COLO829 (cell line): ENCODE measurements at places on chromosomes 5 and 9.

DNA sequence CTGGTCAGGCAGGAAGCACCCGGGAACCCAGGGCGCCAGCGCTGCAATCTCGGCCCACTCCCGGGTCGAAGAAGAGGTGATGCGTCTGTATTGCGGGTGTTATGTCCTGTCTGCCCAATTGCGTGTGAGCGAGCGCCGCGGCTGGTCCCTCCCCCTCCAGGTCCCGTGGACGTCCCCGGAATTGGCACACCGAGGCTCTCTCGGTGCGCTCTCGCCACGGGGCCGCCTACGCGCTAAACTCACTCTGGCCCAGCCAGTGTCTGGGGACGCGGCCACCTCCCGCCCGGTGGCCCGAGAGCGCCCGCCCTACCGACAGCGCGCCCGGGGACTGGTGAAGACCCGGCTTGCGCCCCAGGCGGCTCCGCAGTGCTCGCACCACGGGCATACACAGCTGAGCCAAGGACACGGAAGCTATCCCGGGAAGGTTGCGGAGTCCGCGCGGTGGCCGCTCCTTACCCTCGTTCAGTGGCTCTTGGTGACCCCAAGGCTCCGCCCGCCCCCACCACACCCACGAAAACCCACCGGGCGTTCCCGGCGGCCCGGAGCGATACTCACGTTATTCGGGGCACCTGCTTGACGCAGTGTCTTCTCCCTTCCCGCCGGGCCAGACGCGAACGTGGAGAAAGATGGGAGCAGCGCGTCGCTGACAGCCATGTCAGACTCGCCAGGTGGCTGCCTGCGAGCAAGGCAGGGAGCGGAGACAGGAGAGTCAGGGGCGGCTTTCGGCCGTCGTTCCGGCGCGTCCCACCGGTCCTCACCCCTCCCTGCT lies 1.0 kb downstream of the KLF4 start:
- no peak for DNase-seq

DNA sequence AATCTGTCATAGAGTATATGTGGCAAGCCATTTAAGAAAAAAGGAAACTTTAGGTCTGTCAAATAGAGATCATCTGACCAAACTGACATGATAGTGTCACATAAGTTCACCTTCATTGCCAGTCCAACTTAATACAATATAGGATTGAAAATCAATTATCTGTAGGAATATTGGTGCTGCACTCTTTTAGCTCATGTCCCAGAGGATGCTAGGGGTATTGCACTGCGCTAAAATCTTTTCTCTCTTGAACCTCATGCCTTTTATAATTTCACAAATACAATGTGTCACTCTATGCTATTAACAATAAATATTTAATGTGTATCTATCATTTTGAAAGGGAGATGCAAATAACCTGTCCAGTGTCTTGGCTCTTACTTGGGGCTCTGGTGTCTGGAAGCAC lies 72.4 kb upstream of the FAM120A start:
- DNase-seq = no peak

GRCh38 chr5:97131139-97131710 lies 11.2 kb downstream of the LIX1 start:
- DNase-seq = no peak

GRCh38 chr9:37392272-37392671 lies 30.2 kb upstream of the GRHPR start:
- no peak for DNase-seq

- DNase-seq = no peak
These were observed 253.8 kb downstream of the CDK5RAP2 start for GRCh38 chr9:120326049-120326693.
